ENCODE measurements at places on chromosomes 6 and 20. TPM values are rescaled to one million over a fixed set of nuclear protein-coding genes. Genes with fewer than 3 reads are reported as not detected.

GRCh38 chr6:45047573-45047972 lies 280.6 kb upstream of the RUNX2 start:
- DNase-seq, result no peak

GRCh38 chr20:12970372-12970821 lies 38.4 kb upstream of the SPTLC3 start:
- DNase-seq, result no peak

GRCh38 chr6:157769776-157770426 lies 53.1 kb upstream of the SNX9 start:
- no peak for DNase-seq

GRCh38 chr6:15461127-15461944 lies 201.5 kb downstream of the DTNBP1 start:
- no peak for DNase-seq

GRCh38 chr20:51697096-51697826 lies 70.9 kb downstream of the ATP9A start:
- DNase-seq, result no peak

DNA sequence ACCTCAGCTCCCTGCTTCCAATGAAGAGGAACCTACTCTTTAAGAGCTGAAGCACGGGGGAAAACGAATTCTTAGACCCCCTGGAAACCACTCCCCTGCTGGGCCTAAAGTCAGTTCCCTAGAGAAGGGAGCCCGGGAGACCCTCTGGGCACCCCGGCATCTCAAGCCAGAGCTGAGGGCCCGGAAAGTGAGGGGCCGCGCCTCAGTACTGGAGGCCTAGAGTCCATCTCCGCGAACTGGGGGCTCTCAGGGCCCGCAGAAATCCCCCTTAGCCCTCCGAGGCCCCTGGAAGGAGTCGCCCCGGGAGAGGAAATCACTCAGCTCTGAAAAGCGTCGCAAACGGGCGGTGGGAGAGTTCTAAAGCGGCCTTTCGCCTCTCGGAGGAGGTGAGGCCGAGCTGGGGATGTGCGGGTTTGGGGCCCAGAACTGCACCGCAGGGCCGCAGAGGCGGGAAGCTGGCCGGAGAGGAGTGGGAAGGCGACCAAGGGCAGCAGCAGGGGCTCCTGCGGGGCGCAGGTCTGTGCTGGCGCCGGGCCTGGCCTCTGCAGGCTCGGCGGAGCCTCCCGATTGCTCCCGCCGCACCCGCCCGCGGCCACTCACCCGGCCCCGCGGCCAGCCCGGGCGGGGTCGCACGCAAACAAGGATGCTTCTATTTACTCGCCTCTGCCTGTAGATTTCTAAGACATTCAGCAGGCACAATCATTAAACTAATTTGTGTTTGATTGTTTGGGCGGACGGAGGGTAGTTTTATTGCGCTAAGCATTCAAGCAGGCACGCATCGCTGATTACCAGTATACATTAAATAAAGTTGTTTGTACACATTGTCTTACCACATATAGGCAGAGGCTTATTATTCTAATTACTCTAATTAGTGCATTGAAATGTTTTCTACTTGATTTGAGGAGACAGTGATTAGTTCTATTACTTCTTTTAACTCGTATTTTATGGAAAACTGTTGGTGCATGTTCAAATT lies 9.2 kb downstream of the POU3F2 start:
- DNase-seq, result no peak

- no peak for DNase-seq
Measured at GRCh38 chr20:16284385-16285100, 288.7 kb downstream of the KIF16B start.

DNA sequence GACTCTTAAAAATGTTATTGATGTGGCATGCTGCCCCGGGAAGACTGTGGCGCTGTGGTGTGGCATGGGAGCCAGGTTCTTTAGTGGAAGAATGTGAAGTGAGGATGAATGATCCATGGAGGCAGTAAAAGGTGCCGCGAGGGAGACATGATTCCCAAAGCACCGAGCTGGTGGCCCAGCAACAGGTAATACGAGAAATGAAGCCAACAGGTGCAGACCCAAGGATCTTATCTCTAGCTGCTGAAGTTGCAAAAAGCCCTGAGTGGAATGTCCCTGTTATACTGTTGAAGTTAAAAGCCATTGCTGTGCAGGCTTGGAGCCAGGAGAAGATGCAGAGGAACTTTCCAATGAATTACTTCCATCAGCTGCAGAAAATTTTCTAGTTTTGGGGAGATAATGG lies 53.5 kb downstream of the OR2B6 start:
- DNase-seq, result no peak

DNA sequence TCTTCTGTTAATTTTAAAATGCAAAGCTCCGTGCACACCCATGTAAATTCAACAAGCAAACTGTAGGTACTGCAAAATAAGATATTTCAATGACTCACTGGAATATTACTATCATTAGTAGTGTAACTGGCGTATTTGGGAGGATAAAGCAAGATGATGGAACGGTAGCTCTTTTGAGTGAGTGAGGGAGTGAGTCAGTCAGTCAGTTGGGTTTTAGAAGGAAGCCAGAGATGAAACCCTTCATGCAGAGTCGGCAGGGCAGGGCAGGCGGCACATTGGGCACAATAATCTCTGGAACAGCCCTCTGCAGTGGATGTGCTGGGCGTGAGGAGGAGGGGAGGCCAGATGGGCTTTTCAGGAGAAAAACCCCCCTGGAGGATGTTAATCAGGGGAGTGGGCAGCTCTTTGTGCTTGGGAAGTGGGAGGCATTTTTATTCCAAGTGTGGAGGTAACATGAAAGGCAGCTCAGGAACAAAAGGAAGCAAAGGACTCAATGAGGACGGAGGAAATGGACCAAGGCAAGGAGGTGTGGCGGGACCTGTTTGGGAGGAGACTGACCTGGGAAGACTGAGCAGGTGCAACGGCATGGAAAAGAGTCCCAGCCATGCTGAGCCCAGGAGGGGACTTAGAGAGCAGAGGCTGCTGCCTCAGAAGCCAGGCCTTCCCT lies 171.2 kb downstream of the ZDHHC14 start:
- DNase-seq, result no peak

Gene PAK5
- total RNA-seq, result 1.3 TPM

Gene KCNQ5
- 0.33 TPM for total RNA-seq

Gene IL20RA
- 69.8 TPM for total RNA-seq

Gene SLC35D3
- total RNA-seq, result not detected

Gene GTSF1L
- total RNA-seq, result not detected

Gene ZSCAN26
- 25.8 TPM for total RNA-seq

Gene SIRPB2
- 30.9 TPM for total RNA-seq

Gene PPP1R18
- total RNA-seq, result 18.3 TPM

All from breast epithelium (tissue), 4 donors.